Fibroblast of skin of left quadriceps (primary cell): ENCODE measurements at places on chromosomes 1 and 21.
A peak's percentile ranks its signal among the peaks of the same experiment; 100 is the strongest.

- no peak for DNase-seq
Measured at GRCh38 chr1:59553371-59553770, 256.5 kb downstream of the FGGY start.

- DNase-seq: no peak
Measured at GRCh38 chr1:167555971-167556714, 2.6 kb upstream of the CREG1 start.

GRCh38 chr1:201791051-201791778 lies 37.7 kb upstream of the IPO9 start:
- no peak for DNase-seq

DNA sequence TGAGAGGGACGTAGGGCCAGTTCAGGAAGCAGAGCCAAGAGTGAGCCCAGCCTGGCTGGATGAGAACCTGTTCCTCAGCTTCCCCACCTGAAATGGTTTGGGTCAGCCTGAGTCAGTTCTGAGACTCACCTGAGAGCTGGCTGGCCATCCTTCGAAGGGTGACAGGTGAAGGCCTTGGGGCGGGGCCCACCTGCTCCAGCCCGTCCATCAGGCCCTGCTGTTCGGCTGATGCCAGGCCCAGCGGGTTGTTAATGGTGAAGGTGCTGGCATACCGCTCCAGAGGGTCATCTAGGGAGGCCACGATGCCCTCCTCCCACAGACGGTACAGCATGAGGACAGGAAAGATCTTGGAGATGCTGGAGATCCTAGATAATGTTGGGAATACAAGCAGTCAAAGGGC lies 14.1 kb downstream of the LACTBL1 start:
- no peak for DNase-seq

GRCh38 chr1:63276624-63277023 lies 45.7 kb upstream of the FOXD3 start:
- DNase-seq: no peak

GRCh38 chr1:223308136-223308535 lies 55.8 kb downstream of the SUSD4 start:
- no peak for DNase-seq

GRCh38 chr1:212536586-212536985 lies 72.0 kb upstream of the ATF3 start:
- no peak for DNase-seq

- no peak for DNase-seq
Measured at GRCh38 chr1:89085781-89086180, 20.8 kb upstream of the GBP1 start.

DNA sequence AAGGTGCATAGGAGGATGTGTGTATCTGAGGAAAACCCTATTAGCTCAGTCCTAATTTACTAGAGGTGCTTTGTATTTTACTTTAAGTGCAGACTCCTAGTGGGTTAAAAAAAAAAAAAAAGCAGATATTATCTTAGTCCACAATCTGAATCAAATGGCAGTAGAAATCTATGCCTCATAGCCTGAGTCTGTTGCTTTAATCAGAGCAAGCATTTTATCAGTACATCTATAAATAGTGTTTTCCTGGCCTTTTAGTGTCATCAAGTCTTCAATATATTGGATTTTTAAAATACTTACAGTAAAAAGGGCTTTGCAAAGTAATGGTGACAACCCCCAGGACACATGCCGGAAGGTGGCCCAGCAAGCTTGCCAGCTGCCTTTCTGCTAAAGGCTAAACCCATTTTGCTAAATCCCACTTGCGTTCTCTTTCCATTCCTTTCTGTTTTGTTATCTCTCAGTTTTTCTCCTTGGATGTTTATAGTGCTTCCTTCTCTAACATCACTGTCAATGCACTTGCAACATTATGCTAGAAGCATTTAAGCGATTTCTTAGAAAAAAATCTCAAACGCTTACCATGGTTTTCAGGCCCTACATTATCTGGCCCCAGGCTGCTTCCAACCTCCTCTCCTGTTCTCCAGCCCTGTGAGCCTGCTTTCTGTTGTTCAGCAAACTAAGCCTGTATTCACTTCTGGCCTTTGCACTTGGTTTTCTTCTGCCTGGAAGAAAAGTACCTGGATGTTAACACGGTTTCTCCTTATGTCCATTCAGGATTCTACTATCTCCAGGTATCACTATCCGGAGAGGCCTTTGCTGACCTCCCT lies 206.3 kb downstream of the PDE4B start:
- DNase-seq: no peak

DNA sequence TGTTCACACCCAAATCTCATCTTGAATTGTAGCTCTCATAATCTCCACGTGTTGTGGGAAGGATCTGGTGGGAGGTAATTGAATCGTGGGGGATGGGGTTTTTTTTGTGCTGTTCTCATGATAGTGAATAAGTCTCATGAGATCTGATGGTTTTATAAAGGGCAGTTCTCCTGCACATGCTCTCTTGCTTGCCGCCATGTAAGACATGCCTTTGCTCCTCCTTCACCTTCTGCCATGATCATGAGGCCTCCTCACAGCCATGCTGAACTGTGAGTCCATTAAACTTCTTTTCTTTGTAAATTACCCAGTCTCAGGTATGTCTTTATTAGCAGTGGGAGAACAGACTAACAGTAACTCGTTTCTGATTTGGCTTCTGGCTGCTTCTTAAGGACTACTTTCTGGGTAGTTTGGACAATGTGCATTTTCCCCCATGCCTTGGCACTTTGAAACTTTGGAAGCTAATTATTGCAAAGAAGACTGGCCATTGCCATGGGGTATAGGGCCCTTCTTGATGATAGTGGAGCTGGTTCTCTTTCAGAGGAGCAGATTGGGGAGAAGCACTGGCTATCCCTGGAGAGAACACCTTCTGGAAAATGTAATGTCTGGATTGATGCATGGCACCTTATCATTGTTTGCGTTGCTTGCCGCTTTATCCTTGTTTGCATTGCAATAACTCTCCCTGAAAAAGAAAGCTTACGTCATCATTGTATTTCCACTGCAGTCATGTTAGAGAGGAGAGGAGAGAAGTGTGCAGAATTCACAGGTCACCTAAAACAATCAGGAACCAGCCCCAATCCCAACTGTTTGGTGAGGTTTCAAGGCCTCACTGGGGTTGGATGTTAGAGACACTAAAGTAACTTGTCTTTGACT lies 5.9 kb downstream of the CNIH3 start:
- no peak for DNase-seq

GRCh38 chr1:239061770-239062169 lies 324.6 kb upstream of the CHRM3 start:
- DNase-seq: no peak

DNA sequence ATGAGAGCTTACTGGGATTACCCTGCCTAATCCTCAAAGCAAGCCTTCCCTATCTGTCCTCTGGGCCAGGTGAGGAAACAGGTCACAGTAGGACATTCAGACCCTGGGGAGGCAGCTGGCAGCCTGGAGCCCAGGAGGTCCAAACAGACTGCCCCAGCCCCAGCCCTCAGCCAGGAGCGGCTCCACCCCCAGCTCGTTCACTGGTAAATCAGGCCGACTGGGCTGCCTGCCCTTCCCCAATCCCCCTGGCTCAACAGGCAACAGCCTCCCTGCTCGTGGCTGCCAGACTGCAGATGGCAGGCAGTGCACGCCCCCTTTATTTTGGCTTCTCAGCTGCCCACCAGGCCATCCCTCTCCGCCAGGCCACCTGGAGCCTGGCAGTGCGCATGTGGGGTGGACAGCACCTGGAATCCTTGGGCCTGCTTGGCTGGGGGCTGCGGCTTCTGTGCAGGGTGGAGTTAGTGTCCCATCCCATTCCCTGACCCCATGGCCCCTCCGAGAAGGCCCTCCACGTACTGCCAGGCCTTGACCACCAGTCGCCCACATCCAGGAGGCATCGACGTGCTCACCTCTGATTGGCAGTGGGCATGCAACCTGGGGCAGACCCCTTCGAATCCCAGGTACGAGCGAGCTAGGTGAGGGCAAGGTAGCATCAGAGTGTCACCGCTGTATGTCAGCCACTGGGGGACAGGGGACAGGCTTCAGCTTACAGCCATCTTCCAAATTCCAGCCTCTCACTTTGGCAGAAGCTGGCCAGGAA lies 11.2 kb upstream of the ZNF670 start:
- no peak for DNase-seq

- DNase-seq: no peak
Measured at GRCh38 chr1:203907901-203908300, 46.5 kb downstream of the SNRPE start.

- DNase-seq: no peak
Measured at GRCh38 chr1:43205671-43206070, 33.5 kb downstream of the CFAP57 start.

DNA sequence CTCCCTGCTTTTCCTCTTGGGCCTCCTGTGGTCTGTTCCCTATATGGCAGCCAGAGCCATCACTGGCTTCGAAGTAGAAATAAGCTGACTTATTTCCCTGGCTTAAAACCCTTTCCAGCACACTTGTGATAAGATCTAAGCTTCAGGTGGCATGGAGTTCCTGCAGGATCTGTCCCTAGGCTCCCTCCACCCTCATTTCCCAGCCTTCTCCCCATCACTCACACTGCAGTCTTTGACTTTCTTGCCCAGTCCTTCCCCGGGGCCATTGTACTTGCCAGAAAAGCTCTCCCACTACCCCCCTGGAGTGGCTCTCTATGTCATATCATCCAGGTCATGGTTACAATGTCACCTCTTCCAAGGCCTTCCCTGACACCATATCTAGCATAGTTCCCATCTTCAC lies 55.8 kb downstream of the KCNJ6 start:
- DNase-seq: no peak

- DNase-seq: no peak
Measured at GRCh38 chr1:97565886-97566285, 354.9 kb downstream of the DPYD start.

GRCh38 chr1:177772386-177772960 lies 197.4 kb downstream of the SEC16B start:
- no peak for DNase-seq

DNA sequence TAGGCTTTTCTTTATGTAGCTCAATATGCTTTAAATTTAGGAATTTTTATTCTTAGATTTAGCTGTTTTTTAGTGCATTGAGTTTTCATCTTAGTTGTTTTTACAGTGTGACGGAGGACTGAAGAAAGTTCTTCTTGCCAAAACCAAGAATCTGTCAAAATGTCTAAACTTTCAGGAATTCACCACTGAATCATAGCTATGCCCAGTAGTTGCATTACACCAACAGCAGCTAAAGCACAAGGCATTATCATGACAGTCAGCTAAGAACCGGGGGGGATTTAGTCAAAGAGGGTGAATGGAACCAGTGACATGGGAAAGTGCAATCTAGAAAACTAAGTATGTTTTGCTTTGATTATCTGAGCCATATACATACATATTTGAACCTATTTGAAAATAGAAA lies 6.5 kb upstream of the C1orf146 start:
- DNase-seq: peak; percentile 8

GRCh38 chr1:157091668-157092273 lies 7.8 kb downstream of the ETV3L start:
- DNase-seq: no peak

DNA sequence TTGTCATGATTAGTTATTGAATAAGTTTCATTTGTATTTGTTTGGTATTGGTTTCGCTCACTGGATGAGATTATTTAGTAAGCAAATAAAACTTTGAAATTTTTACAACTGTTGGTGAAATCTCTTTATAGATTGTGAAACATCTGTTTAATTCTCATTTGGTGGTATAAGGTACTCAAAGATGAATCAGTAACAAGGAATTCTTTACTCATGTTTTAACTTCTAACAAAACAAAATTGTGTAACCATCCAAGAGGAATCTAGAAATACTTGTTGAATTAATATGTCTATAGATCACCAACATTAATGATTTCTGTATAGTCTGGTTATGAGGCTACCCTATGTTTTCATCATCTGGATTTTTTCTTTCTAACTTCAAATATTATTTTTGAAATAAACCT lies 62.8 kb upstream of the USP25 start:
- peak; percentile 69 for DNase-seq

- DNase-seq: no peak
Measured at GRCh38 chr1:12340544-12340930, 110.7 kb downstream of the VPS13D start.

- DNase-seq: no peak
Measured at GRCh38 chr1:196271212-196271947, 336.9 kb downstream of the KCNT2 start.
